AG09309 (cell line): ENCODE measurements at places on chromosomes 16 and 17.

DNA sequence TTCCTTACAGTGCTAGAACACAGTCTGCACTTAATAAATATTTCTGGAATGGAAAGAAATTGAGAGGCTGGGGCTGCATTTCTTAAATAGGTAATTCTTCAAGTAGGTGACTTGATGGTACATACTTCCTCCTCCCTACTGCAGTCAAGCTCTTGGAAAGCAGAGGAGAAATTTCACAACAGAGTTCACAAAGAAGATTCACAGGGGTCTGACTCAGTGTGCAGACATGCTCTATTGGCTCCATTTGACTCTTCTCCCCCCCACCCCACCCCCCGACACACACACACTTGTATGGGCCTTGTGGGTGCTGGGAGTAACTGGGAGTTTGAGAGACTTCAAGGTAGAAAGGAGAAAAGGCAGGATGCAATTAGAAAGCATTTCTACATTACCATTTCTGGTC lies 6.2 kb upstream of the MYOCD start:
- peak; percentile 43 for DNase-seq

GRCh38 chr16:78606545-78606944 lies 507.1 kb downstream of the WWOX start:
- no peak for DNase-seq

DNA sequence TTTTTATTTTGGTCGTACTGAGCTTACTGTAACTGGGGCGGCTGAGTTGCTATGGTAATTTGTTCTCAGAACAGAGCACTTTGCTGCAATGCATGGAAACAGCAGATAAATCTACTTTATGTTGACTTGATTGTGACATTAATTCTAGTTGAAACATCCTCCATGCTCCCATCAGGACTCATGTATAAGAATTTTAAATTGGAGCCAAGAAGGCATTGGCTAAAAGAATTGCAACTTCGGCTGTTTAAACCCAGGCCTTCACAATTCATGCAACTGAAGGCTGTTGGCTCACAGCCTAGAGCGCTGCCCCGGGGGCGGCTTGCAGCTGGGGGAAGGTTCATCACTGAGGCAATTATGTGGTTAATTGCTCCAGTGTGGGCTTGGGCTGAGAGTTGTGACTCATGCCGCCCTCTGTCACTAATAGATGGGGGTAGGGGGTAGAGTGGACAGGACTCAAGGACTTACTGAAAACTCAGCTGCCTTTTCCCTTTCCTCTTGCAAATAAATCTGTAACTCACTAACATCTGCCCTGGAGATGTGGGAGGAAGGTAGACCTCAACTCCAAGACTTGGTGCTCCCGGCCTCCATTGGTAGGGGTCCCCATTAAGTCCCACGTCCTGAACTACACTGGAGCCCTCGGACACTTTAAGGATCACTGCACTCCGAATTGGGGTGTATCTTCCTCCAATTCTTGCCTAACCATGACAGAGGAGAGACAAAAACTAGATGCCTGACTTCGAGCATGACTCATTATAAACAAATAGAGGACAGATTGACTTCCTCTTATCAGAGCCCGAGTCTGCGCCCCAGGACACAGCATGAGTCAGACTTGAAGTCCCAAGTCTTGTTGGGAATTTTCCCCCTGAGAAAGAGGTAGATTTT lies 37.5 kb downstream of the ERCC4 start:
- DNase-seq: peak; percentile 73

GRCh38 chr16:85524365-85524629 lies 88.8 kb upstream of the GSE1 start:
- DNase-seq: no peak

GRCh38 chr17:39104046-39104445 lies 47.4 kb downstream of the PLXDC1 start:
- DNase-seq: no peak

- no peak for DNase-seq
These were observed 22.4 kb downstream of the MGRN1 start for GRCh38 chr16:4646773-4647643.

GRCh38 chr16:66332634-66333610 lies 33.6 kb upstream of the CDH5 start:
- DNase-seq: no peak

DNA sequence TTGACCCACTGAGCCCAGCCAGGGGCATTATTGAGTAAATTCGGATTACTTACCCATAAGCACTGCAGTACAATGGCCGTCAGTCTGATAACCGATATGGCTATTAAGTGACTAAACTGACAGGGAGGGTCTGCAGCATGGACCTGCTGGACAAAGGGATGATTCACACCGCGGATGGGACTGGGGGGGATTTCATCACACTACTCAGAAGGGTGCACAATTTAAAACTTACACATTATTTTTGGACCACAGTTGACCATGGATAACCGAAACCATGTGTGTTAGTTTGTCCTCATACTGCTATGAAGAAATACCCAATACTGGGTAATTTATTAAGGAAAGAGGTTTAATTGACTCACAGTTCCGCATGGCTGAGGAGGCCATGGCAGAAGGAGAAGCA lies 106.5 kb downstream of the ABCC6 start:
- no peak for DNase-seq

DNA sequence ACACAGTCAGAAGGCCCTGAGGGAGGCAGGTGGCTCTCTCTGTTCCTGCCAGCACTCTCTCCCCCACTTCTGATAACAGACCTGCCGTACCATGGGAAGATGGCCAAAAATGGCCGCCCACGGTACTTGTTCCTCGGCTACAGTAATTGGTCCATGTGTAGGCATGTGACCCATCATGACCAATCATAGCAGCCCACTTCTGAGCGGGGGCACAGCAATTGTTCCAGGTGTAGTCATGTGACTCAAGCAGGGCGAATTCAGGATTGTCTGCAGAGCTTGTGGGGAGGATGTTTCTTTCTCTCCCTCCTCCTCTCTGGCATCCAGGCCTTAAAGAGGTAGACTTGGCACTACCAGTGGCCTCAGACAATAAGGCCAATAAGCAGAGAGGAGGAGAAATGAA lies 250.4 kb downstream of the MRTFB start:
- no peak for DNase-seq

- no peak for DNase-seq
These were observed 390.8 kb downstream of the CPPED1 start for GRCh38 chr16:12412890-12413289.

DNA sequence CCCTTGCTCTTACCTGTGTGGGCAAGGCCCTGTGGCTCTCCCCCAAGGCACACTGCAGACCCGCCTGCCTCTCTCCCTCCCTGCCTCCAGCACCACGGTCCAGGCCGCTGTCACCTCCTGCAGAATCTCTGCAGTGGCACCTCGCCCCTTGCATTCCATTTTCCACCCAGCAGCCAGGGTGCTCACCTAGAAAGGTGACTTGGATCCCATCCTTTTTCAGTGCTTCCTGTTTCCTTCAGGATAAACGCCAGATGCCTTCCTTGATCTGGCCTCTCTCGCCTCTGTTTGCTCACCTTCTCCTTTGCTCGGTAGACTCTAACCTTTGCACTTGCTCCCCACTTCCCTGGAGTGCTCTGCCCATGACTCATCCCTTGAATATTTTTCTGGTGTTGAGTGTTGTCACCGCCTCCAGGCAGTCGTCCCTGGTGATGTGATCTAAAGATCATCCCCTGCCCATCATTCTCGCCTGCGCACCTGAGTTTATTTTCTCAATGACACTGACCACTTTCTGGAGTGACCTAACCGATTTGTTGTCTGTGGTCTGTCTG lies 79.2 kb upstream of the LGALS9 start:
- DNase-seq: no peak

GRCh38 chr17:39823407-39824054 lies 40.6 kb downstream of the IKZF3 start:
- no peak for DNase-seq

DNA sequence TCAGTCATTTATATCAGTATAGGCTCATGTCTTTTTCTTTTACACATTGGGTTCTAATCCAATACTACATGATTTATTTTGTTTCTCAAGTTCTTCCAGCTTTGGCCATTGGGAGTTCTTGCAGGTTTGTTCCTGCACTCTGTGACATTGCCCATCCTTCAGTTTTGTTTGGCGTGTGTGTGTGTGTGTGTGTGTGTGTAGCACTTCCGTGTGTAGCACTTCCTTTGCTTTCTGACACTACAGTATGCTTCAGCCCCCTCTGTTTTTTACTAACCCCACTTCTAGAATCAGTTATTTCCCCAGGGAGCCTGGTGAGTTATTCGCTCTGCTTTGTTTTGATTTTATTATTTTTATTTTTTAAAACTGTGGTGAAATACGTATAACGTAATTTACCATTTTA lies 75.6 kb upstream of the LGALS9 start:
- DNase-seq: no peak

- DNase-seq: no peak
These were observed 30.3 kb downstream of the HMOX2 start for GRCh38 chr16:4506450-4506849.

GRCh38 chr17:71464241-71464640 lies 656.6 kb upstream of the SOX9 start:
- no peak for DNase-seq

GRCh38 chr17:30558686-30559545 lies 81.7 kb downstream of the GOSR1 start:
- DNase-seq: no peak

GRCh38 chr17:27353033-27353460 lies 59.1 kb downstream of the WSB1 start:
- no peak for DNase-seq

GRCh38 chr16:6059671-6060070 lies 962.1 kb upstream of the EEF2KMT start:
- DNase-seq: no peak

- DNase-seq: no peak
These were observed 140.4 kb downstream of the PMP22 start for GRCh38 chr17:15124746-15125145.

DNA sequence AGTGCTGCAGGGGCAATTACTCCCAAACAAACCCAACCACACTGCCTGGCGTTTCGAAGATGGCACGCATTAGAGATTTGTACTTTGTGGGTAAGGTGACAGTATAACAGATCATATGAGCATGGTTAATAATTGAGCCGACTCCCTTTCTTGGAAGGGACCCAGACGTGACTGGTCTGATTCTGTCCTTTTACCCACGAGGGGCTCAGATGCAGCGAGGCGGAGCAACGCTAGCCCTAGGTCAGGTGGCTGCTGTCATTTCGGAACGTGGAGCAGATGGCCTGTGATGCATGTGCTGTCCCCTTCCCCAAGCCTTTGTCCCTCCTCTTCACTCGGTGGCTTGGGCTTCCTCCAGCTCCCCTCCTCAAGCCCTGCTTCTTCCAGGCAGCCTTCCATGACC lies 84.2 kb downstream of the SNX29 start:
- DNase-seq: no peak

DNA sequence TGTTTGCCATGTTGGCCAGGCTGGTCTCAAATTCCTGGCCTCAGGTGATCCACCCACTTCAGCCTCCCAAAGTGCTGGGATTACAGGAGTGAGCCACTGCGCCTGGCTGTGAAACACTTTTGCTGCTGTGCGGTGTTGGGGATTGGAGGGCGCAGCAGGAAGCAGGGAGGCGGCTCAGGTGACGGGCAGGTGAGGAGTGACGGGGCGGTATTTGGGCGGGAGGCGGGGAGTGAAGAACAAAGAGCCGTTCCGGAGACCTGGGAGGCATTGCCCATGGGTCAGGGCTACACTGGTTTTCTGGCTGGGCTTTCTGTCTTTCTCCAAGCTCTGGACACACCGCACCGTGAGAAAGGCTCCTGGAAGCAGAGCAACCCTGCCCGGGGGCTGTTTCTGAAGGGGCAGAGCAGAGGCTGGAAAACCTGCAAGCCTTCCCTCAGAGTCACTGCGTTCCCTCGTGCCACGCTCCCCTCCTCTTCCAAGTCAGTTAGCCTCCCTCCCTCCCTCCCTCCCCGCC lies 22.1 kb downstream of the CRISPLD2 start:
- no peak for DNase-seq

DNA sequence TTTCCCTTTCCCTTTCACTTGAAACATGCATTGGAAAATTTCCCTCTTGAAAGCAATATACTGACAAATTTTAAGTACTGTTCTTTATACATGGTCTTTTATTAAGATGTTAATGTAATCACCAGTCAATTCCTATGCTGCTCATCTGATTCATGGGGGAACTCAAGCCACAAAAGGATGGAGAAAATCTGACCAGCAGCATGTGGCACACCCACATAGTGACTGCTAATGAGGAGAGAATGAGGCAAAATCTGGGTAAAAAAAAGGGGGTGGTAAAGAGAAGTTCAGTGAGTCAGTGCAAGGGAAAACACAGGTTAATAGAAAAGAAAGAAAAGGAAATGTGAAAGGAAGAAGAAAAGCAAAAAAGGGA lies 11.3 kb downstream of the RFFL start:
- no peak for DNase-seq

GRCh38 chr17:80637048-80637781 lies 92.6 kb downstream of the RPTOR start:
- DNase-seq: no peak

DNA sequence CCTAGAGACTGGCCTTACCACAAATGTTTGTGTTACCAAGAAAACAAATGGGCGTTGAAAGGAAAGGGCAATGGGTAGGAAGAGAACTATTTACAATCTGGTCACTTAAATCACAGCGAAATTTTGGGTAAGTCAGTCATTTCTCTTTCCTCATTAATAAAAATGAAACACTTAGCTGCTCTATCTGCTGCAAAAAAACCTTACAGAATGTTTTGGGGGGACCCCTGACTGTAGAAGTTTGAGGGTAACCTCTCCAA lies 742 bp upstream of the NUTF2 start:
- no peak for DNase-seq

- DNase-seq: peak; percentile 95
These were observed 11.3 kb upstream of the CHST6 start for GRCh38 chr16:75506574-75506973.

GRCh38 chr17:77796176-77796860 lies 162.2 kb upstream of the TNRC6C start:
- no peak for DNase-seq

GRCh38 chr16:2237493-2238149 lies 1.4 kb downstream of the DNASE1L2 start:
- DNase-seq: no peak

GRCh38 chr16:30004424-30004776 lies 6.4 kb downstream of the DOC2A start:
- no peak for DNase-seq

GRCh38 chr16:74650966-74651567 lies 15.6 kb downstream of the RFWD3 start:
- DNase-seq: no peak

DNA sequence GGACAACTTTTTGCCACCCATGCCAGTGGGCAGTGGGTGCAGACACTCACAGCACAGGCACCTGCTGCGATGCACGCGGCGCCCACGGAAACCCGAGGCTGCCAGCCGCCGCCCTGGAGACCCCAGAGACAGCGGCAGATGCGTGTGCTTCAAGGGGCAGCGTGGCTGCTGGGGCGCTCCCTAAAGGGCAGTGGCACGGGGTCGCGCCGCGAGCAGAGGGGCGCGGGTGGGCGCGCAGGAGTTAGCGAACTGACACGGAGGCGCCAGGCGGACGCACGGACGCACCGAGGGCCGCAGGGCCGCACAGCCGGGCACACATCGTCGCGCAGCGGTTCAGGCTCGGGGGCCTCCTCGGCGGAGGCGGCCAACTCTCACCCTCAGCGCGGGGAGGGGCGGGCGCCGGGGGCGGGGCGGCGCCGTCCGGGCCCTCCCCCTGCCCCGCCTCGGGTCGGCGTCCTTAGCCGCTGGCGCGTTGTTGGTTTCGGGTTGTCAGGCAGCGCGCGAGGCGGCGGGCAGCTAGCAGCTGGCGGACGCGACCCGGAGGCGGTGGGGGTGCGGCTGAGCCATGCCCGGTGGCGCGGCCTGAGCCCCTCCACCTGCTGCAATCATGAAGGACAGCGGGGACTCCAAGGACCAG lies at the start of gene KIF19:
KIF19 (plus strand) TSS at position 484 of the 637 bp plus-strand sequence; CDS start at position 608, 124 bp downstream.
- no peak for DNase-seq

- no peak for DNase-seq
These were observed 76.8 kb downstream of the TUBD1 start for GRCh38 chr17:59815965-59816364.

- no peak for DNase-seq
These were observed at the start of gene NLRC5 for GRCh38 chr16:56988948-56989945. NLRC5 (plus strand) TSS chr16:56989557; CDS start chr16:57020713, 31,156 bp downstream.
